ENCODE measurements at places on chromosomes 16 and 17.
A peak's percentile ranks its signal among the peaks of the same experiment; 100 is the strongest.

DNA sequence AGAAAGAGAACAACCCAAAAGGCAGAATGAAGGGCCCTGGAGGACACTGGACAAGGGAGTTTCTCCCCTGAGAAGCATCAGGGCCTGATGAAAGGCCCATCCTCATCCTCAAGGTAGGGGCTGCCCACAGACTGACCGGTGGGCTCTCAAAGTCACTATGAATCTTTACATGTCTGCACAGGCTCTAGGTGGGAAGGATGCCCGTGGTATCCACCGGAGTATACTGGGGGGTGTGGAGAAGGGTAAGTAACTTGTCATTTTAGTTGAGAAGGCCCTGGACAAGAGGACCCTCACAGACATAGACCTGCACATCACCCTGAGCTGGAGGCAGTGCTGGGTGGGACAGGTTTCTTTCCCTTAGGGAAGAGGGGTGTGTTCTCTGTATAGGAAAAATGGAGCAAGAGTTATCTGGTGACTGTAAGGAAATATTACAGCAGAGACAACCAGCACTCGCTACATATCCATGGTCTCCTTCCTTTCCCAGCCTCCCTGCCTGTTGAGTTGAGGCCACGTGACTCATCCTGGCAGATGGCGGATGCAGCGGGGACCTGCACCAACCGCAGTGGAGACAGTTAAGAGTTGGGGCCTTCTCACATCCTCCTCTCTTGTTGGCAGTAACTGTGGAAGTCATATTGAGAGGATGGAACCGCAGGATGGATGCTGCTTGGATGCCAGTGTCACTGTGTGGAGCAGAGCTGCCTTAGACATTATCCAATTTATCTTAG, 45.6 kb upstream of the KCNJ12 start:
- no peak for DNase-seq

DNA sequence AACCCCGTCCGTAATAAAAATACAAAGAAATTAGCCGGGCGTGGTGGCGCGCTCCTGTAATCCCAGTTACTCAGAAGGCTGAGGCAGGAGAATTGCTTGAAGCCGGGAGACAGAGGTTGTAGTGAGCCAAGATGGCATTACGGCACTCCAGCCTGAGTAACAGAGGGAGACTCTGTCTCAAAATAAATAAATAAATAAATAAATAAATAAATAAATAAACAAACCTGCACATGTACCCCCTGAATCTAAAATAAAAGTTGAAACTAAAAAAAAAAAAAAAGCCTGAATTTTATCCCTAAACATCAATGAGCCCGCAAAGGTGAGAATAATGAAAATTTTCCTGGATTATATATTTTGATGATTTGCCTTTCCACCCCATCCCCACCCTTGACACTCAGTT, 124.7 kb downstream of the CDH11 start:
- no peak for DNase-seq

- no peak for DNase-seq
Observed at GRCh38 chr17:57649731-57650484, 95.2 kb downstream of the CCDC182 start.

DNA sequence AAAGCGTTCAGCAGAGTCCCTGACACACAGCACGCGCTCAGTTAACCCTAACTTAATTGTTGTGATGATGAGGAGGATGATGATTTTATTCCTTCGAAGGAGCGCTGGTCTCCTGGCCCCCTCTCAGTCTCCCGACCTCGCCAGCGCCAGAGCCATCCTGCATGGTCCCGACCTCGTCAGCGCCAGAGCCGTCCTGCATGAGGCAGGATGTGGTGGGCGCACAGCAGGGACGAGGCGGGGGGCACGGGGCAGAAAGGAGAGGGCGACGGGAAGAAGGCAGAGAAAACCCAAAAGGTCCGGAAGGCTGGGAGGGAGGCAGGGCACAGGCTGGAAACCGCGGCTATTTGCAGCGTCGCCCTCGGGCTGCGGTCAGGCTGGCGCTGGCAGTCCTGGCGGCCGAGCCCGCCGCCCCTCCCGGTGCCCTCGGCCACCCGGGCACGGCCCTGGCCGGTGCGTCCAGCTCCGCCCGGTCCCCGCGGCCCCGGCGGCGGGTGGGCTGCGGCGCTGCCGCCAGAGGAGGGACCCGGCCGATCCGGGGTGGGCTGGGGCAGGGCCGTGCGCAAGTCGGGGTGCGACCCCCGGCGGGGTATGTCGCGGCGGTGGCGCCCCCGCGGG, 3.0 kb upstream of the TAC4 start:
- no peak for DNase-seq

GRCh38 chr17:45149037-45149668, 878 bp downstream of the HEXIM1 start:
- DNase-seq, result no peak

- DNase-seq, result peak; percentile 77
Observed at GRCh38 chr17:29566473-29567303, at the start of gene ABHD15. TSS of gene ABHD15 (minus strand) at chr17:29567037. CDS start at chr17:29566966, 71 bp downstream.

DNA sequence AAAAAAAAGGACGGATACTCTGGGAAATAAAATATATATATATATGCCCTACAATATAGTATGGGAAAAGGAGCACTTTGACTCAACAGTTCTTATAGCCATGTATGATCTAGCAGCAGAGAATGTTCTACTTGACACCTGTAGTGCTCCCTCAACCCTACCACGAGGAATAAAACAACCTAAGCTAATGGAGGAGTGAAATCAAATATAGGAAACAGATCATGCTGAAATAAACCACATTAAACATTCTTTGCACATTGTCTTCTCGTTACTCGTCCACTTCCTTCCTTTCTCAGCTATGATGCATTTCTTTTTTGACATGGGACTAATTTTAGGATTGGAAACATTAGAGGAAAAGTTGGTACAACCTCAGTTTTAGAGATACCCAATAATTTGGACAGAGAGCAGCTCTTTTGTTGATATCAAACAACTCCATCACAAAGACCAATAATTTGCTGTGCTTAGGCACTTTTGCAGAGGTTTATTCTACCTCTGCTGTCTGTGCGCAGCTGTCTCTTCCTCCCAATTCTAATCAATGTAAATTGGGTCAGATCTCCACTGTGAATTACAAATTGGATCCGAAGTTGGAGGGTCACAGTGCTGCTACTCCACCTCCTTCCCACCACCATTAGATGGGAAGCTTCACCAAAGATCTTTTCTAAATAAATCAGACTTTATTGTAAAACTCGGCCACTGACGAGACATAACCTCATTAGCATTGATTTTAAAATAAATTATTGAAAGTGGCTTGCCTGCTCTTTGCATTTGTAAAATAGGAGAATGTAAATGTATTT, 65.8 kb downstream of the SNX11 start:
- no peak for DNase-seq

GRCh38 chr17:47840742-47841487, at the start of gene SCRN2:
TSS of gene SCRN2 (minus strand) at chr17:47841273. CDS start at chr17:47840843, 430 bp downstream.
- peak; percentile 79 for DNase-seq

All from RWPE1 (cell line).